Inflammatory macrophage treated with lipopolysaccharide for 1 hour (primary cell): ENCODE measurements at places on chromosomes 11 and 22.

DNA sequence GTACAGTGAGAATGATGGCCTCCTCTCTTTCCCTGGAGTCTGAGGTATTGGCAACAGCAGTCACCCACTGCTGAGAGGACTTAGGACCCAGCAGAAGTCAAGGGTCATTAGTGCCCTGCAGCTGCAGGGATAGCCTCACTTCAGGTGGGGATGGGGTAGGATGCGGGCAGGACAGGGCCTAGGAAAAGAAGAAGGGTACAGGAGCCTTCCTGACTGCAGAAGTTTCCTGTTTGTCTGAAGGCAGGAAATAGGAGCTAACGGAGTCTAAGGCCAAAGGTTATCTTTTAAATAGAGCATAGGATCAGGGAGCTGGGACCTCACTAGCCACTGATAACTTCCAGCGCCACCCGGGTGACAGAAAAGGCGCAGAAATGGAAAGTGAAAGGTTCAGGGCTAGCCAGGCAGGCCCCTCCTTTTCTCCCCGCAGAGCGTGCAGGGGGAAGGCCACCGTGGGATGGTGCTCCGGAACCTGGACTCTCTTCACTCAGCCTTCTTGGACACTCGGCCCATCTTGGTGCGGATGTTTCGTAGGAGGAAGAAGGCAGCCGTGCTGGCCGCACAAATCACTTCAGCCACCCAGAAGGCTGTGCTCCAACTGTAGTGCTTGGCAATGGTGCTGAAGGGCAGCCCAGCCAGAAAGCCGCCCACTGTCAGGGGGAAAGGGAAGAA, 6.0 kb downstream of the TRAPPC4 start:
- no peak for DNase-seq

- DNase-seq: no peak
Measured at GRCh38 chr22:24753914-24754313, 20.6 kb downstream of the PIWIL3 start.

DNA sequence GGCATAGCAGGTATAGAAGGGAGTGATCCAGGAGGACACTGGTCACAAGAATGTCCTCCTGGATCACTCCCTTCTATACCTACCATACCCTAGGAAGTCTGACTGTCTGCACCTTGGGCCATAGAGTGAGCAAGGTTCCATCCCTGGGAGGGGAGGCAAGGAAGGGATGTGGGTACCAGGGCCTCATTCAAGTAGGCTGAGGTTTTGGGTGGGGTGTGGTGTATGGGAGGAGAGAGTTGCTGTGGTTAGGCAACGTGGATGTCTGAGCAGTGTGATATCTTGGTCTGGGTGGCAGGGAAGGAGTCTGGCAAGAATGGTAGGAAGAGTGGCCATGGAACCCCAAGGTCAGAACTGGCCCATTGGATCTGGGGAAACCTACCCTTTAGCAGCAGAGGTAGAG, 13.2 kb downstream of the PPFIBP2 start:
- DNase-seq: no peak

- DNase-seq: no peak
Measured at GRCh38 chr11:8089791-8090510, 8.9 kb downstream of the TUB start.

GRCh38 chr11:330307-330693, 9.6 kb upstream of the IFITM3 start:
- no peak for DNase-seq

DNA sequence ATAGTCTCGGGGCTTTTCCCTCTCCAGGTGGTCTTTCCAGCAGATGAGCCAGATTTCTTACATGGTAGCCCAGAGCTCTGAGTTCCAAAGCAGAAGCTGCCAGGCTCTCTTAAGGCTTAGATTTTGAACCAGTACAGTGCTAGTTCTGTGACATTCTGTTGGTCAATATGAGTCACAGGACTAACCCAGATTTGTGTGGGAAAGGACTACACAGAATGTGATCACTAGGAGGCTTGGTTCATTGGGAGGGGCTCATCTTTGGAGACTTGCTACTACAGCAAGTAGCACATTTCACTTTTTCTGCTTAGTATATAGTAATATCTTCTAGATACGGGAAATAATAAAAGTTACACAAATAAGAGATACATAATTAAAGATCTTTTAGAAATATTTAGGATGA, 24.1 kb downstream of the RNF214 start:
- peak; percentile 16 for DNase-seq

DNA sequence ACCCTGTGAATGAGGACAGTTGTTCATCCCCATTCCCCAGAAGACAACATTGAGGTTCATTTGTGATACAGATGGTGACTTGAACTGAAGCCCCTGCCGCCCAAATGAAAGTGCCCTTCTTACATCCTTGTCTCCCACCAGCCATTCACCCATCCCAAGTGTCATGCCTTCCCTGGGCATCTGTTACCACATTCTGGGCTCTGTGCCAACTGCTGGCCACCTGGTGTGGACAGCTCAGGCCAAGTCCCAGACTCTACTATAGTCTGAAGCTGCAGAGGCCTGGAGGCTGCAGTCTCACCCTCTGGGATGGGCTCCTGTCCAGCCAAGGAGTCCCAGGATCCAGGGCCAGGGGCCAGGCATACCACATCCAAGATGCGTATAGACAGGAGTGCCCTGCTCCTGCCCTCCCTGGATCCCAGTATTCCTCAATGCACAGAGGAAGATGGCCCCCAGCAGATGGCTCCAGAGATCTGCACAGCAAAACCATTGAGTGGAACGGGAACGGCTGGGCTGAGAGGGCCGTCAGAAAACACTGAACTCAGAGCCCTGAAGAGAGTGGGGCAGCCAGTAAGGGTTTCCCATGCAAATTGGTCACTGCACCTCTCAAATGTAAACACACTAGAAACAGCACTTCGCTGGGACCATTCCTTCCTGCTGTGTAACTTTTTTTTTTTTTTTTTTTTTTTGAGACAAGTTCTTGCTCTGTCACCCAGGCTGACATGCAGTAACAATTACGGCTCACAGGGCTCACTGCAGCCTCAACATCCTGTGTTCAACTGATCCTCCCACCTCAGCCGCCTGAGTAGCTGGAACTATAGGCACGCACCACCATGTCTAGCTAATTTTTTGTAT, 22.8 kb downstream of the ARRB1 start:
- peak; percentile 70 for DNase-seq

DNA sequence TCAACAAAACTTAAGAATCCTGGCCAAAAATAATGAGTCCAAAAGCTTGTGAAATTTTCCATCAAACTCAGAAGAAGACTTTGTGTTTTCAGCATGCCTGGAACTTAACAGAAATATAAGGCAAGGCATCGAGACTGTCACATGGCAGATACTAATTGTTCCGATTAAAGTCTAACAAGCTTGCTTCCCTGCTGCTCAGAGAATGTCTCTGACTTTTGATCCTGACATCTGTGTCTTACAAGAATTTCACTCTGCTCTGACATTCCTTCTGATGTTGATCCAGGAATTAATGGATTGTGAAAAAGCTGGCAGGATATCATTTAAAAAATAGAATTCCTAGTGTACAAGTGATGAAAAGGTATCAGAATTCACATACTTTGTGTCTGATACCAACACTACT, 170.2 kb downstream of the DCDC1 start:
- no peak for DNase-seq

GRCh38 chr11:34558673-34559072, 45.1 kb upstream of the ELF5 start:
- DNase-seq: no peak

- no peak for DNase-seq
Measured at GRCh38 chr11:131522851-131523250, 152.4 kb downstream of the NTM start.

DNA sequence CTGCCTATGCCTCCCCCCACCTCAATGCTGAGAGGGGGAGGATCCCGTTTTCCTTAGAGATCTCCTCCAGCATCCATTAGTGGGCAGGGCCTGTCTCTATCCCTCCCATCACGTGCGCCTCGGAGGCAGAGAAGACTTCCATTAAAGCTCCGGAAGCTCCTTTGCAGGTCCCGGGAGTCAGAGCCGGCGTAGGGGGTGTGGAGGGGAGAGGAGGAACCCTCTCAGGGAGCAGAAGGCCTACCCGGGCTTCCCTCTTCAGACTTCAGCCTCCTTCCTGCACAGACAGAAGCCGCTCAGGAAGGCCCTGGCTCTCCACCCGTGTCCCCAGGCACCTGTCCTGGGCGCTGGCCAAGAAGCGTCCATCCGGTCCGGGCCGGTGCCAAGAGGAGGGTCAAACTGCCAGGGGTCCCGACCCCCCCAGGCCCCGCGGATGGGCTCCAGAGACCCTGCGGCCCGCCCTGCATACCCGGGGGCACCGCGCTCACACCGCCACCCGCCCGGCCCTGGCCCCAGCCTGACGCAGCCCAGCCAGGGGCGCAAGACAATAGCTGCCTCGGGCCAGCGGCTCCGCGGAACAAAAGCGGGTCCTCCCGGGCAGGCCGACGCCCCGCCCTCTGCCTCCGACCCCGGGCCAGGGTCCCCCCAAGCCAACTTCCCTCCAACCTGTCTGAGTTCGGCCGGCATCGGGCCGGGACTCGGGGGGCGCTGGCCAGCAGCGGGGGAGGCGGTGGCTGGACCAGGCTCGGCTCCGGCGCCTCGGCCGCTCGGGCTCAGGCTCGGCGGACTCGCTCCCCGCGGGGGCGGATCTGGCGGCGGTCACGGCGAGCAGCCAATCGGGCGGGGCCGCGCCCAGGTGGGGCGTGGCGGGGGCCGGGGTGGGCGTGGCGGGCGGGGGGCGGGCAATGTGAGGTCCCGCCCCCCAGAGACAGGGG, 29.9 kb downstream of the ARVCF start:
- DNase-seq: peak; percentile 73

GRCh38 chr11:60498853-60499252, 6.3 kb downstream of the MS4A12 start:
- DNase-seq: peak; percentile 48

DNA sequence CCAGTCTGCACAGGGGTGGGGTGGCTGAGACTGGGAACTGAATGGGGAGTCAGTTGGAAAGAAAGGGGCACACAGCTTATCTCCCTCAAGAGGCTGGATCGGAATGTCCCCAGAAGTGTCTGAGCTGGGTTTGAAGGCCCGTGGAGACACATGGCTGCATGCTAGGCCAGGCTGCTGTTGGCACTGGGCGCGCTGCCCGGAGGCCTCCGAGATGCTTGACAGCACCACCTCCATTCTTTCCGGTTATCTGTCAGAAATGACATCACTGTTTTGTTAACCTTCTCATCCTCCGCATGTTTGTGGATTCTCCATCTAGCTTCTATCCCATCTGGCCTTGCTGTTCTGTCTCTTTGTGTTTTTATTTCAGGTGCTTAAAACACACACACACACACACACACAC, 85.5 kb downstream of the APIP start:
- no peak for DNase-seq

DNA sequence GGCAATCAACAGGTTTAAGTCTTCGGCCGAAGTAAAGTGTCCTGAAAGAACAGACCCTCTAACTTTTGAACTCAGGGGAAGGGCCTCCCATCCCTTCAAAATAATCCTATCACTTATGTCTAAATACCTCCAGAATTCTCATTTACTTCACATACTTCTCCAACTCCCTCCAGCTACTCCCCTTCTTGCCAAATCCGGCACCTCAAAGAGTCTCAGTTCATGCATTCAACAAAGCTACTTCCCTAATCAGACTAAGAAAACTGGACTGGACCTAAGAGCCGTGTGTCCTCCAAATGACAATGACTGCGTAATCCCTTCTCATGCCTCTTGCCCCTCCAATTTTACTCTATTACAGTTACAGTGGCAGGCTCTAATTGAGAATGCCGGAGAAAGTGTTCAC, 1.3 kb downstream of the DDB1 start:
- peak; percentile 46 for DNase-seq

- DNase-seq: no peak
Measured at GRCh38 chr22:36586271-36586670, 57.3 kb upstream of the EIF3D start.

DNA sequence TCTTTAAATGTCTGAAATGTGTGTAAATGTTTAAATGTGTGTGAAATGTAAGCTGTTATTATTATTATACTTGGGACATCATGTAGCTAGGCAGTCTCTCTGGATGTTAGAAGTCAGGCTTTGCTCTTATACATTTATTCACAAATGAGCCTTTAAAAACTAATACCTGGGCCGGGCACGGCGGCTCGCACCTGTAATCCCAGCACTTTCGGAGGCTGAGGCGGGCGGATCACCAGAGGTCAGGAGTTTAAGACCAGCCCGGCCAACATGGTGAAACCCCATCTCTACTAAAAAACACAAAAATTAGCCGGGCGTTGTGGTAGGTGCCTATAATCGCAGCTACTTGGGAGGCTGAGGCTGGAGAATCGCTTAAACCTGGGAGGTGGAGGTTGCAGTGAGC, 21.7 kb upstream of the CTTN start:
- DNase-seq: no peak

GRCh38 chr11:43145653-43146052, 166.1 kb upstream of the API5 start:
- no peak for DNase-seq

DNA sequence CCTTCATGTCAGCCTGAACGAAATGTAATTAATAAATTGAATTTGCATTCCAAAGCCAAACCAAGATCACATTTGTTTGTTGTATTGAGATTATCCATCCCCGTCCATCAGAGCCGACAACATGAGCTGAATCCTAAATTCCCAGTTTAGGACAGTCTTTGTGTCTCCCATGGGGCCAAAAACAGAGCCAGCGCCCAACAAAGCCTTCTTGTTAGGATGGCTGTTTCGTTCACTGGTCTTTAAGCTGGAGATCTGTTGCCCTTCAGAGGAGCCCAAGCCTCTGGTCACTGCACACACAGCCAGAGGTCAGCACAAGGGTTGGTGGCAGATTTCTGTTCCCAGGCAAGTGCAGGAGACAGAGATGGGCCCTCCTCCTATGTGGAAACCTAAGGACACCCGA, 25.8 kb downstream of the DSCAML1 start:
- no peak for DNase-seq

GRCh38 chr22:20034143-20034542, 13.2 kb downstream of the TANGO2 start:
- no peak for DNase-seq

DNA sequence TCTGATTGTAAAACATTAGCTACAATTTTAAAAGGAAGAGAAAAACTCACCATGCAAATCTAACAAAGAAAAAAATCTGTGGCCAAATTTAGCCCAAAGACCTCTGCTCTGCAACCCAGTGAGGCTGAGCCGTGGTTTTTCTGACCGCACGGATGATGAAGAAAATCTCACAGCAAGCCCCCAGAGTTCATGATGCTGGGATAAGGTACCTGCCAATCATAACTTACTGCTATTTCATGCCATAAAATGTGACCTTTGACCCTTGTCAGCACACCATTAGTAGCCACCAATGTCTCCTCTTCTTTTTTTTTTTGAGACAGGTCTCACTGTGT, 11.1 kb downstream of the CERK start:
- no peak for DNase-seq

DNA sequence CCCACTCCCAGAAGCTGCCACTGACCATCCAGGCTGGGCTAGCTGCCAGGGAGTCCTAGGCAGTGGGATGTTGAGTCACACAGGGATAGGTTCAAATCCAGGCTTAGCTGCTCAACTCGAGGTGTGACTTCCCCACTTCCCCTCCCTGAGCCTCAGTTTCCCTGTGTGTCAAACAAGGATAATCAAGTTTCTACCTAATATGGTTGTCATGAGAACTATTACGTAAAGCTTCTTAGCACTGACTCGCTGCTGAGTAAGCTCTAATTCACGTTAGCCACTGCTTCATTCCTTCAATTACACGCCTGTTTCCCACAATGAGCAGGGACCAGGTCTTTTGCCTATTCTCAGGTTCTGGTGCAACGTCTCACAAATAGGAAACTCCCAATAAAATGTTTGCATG, 67.7 kb downstream of the SEZ6L start:
- no peak for DNase-seq
